ENCODE measurements at places on chromosomes 4 and X. TPM values are rescaled to one million over a fixed set of nuclear protein-coding genes. Genes with fewer than 3 reads are reported as not detected.
A peak's percentile ranks its signal among the peaks of the same experiment; 100 is the strongest.

GRCh38 chr4:25486171-25486570 is 109.1 kb downstream of the ANAPC4 start:
- DNase-seq = no peak

DNA sequence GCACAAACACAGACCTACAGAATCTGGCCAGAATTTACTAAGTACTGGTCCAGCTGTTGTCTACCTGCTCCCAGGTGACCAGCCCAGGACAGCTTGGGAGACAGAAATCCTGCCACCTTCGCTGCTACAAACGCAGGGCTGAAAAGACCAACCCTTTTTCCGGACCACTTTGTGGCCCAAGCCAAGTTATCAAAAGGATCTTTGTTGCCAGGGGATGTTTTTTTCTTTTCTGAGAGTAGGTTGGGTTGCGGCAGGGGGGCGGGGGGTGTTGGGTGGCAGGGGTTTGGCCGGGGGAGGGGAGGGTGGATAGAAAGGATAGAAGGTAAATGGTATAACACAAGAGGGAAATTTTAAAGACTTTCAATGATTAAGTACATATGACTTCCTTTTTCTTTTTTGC is 63.4 kb downstream of the STOX2 start:
- DNase-seq = no peak

The AMBN gene
- not detected for total RNA-seq

DNA sequence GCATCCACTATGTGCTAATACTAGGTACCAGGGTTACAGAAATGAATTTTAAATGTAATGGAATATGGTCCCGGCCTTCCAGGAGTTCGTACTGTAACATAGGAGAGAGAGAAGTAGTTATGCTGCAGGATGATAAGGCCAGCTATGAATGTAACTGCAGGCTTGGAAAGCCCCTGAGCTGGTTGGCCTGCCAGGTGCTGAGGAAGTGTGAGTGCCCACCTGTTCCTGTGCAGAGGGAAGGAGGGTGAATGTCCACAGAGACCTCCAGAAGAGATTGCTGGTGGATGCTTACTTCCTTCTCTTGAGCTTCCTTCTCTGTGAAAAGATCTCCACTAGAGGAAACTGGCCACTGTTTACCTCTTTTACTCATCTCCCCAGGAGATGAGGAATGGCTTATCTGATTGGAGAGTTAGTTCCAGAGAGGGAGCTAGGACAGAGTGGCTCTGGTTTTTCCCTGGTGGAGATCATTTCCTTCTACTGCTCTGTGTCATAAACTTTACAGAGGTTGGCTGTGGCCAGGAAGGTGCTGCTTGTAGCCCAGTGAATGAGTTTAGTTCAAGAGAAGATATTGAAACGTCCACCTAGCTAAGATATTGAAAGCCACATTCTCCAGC is 114.0 kb upstream of the LNX1 start:
- DNase-seq = no peak

DNA sequence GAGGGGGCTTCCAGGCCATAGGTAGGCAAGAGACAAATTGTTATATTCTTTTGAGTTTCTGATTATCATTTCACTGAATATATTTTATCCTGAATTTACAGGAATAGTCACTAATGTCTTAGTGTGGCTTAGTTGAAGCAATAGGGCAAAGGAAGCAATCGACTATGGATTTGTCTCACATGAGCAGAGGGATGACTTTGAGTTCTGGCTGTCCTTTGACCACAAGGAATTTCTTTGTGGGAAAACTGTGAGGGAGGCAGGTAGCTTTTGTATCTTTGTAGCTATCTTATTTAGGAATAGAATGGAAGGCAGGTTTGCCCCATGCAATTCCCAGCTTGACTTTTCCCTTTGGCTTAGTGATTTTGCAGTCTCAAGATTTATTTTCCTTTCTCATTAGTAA is 207.3 kb upstream of the ANXA10 start:
- DNase-seq = no peak

The RASL11B gene
- total RNA-seq = 0.33 TPM

DNA sequence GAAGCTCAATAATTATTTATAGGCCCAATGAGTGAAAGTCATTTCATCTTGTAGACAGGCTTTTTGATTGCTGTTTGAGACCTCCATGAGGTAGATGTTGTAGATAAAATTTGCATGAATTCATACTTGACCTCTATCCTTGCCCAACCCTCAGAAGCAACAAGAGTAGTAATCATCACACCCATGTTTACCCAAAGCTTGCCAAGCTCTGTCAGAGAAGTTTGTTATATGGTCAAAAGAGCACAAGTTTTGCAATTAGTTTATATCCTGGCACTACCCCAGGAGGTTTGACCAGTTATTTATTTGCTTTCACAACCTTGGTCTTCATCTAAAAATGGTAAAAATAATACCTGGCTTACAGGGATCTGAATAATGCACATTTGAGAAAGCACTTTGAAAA is 20.7 kb downstream of the ADH7 start:
- DNase-seq = no peak

The PAGE2 gene
- not detected for total RNA-seq

DNA sequence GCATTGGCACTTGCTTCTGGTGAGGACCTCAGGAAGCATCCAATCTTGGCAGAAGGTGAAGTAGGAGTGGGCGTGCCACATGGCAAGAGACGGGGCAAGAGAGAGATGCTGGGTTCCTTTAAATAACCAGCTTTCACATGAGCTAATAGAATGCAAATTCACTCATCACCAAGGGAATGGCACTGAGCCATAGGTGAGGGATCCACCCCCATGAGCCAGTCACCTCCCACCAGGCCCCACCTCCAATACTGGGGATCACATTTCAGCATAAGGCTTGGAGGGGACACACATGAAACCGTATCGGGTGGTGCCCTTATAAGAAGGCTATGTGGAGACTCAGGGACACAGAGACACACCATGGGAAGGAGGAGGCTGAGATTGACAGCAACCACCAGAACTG is 140.0 kb upstream of the MSX1 start:
- no peak for DNase-seq

DNA sequence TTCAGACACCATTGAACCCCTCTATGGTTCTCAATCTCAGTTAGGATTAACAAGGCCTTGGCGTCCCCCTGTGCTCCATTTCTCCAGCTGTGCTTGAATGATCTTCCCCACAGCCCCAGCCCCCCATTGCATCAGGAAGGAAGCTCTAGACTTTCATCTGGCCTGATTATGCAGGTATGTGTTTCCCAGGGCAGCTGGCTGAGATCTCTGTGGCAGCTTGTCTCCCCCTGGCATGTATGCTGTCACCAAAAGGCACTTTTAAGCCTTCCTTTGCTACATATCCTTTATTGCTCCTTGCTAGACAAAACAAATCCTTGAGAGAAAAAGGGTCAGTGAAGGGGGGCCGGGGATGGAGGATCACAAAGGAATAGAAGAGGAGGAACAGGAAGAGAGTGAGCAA is 1056.0 kb upstream of the SLIT2 start:
- no peak for DNase-seq

- no peak for DNase-seq
Observed at GRCh38 chr4:62162606-62163005, 962.5 kb downstream of the ADGRL3 start.

DNA sequence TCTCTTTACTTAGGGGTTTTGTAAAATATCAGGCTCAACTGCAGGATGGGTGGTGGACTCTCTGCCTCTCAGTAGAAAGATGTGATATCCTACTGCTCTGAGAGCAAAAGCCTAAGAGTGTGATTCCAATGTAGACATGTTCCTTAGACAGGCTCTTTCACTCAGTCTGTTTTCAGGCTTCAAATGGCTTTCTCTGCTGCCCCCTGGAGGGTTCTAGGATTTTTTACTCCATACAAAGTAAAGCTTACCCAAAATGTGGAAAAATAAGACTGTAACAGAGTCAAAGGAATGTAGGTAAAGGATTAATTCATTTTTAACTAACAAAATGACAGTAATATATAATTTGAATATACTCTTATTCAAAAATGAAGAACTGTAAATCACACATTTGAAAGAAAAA is 32.1 kb downstream of the ZGRF1 start:
- DNase-seq = peak; percentile 25

- DNase-seq = no peak
Observed at GRCh38 chr4:7210824-7211223, 18.5 kb downstream of the SORCS2 start.

The IGFBP7 gene
- total RNA-seq = not detected

- DNase-seq = no peak
Observed at GRCh38 chr4:743463-744211, 38.0 kb downstream of the PCGF3 start.

DNA sequence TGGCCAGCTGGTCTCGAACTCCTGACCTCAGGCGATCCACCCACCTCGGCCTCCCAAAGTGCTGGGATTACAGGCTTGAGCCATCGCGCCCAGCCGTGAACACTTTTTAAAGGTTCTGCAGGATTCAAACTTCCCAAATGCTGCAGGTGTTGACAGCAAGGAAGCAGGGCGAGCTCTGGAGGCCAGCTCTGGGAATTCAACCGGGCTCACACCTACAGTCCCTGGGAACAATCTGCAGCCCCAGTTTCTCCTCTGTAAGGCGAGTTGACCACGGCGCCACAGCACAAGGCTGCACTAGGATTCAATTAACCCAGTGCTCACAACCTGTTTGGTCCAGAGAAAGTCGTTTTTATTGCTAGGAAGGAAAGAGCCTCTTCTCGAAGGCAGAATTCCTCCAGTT is 1.6 kb downstream of the MTNR1A start:
- no peak for DNase-seq

The PCDH10 gene
- not detected for total RNA-seq

DNA sequence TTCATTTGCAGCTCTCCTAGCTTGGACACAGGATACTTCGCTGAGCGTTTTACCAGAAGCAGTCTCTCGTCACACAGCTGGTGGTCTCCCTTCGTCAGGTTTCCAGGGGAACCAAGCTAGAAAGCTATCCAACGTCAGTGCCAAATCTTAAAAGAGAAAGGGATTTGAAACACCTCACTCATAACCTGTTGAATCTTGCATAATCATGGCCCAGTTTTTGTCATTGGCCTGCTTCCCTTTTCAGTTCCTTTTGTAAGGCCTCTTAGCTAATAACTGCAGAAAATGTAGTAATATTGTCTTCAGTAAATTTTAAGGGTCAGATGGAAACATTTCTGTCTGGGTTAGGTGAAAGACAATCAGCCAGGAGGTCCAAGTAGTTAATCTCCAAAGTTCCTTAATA is 22.0 kb downstream of the RAB39B start:
- DNase-seq = no peak

The DCAF8L2 gene
- not detected for total RNA-seq

GRCh38 chr4:183657564-183657963 is 1.4 kb downstream of the RWDD4 start:
- DNase-seq = no peak

DNA sequence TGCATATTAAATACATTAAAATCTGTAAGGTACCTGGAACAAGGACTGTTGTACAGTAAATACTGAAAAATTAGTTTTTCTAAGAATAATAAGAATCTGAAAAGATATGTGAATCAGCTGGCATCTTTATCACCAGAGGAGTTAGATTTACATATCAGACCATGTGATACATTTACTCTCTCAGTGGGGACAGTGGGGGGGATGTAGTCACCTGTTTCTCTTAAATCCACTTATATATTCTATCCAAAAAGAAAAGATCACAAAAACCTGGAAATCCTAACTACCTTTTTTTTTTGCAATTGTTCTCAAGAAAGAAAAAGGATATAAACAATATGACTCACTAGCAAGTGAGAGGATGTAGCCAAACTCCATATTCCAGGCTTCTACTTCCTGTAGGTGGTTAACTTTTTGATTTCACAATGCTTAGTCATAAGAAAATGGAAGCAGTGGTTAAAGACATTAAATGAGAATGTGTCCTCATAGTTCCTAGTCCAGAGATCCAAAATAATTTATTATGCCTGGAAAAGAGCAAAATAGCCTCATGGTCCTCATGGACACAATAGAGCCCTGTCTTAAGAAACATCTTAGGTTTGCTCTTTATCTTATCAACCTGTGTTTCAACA is 22.5 kb upstream of the MYOZ2 start:
- DNase-seq = no peak

The RTL5 gene
- 0.13 TPM for total RNA-seq

The TEC gene
- 0.80 TPM for total RNA-seq

The LEF1 gene
- 68.2 TPM for total RNA-seq

- DNase-seq = no peak
Observed at GRCh38 chrX:38919202-38919601, 117.9 kb downstream of the MID1IP1 start.

- DNase-seq = no peak
Observed at GRCh38 chr4:137587796-137588195, 55.5 kb upstream of the PCDH18 start.

DNA sequence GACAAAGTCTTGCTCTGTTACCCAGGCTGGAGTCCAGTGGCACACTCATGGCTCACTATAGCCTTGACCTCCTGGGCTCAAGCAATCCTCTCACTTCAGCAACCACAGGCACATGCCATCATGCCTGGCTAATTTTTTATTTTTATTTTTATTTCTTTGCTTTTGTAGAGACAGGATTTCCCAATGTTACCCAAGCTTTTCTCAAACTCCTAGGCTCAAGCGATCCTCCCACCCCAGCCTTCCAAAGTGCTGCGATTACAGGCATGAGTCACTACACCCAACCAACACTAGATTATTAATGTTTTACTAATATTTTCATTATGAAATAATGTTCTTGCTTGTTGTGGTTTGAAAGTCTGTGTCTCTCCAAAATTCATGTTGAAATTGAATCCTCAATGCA is 5.2 kb upstream of the ACTRT1 start:
- DNase-seq = no peak

The TRIM60 gene
- total RNA-seq = not detected

GRCh38 chr4:72110886-72111285 is 79.1 kb downstream of the NPFFR2 start:
- DNase-seq = no peak

DNA sequence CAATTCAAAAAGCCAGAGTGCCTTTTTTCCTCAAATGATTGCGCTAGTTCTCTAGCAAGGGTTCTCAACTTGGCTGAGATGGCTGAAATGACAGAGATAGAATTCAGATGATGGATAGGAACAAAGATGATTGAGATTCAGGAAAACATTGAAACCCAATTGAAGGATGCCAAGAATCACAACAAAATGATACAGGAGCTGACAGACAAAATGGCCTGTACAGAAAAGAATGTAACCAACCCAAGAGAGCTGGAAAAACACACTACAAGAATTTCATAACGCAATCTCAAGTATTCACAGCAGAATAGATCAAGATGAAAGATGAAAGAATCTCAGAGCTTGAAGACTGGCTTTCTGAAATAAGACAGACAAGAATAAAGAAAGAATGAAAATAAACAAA is 51.7 kb upstream of the MMAA start:
- DNase-seq = no peak

The MAGEB2 gene
- total RNA-seq = not detected

The SATL1 gene
- not detected for total RNA-seq

DNA sequence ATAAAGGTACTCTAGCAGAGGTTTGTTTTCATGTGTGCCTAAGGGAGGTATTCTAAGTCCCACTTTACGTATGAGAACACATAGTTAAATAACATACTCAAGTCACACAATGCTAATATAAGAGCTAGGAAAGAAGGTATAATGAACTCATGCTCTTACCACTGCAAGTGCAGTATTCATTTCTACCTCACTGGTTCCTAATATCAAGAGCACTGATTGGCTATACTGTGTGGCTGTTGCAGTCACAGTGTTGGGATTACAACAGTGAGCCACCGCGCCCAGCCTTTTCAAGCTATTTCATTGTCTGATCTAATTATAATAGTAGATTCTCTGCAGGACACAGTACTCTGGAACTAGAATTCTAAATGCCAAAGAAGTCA is 84.0 kb downstream of the PDS5A start:
- no peak for DNase-seq

- DNase-seq = no peak
Observed at GRCh38 chr4:26829018-26829417, 31.6 kb upstream of the STIM2 start.

- DNase-seq = no peak
Observed at GRCh38 chr4:95386410-95386809, 162.4 kb downstream of the UNC5C start.

The PLXNA3 gene
- total RNA-seq = 52.8 TPM

GRCh38 chr4:152691761-152692160 is 12.0 kb upstream of the TMEM154 start:
- no peak for DNase-seq

All from activated CD4-positive, alpha-beta memory T cell treated with anti-CD3 and anti-CD28 coated beads, Interleukin-2, amount 10 ng/mL, durations not matched to agents 7 days and 5 days (primary cell).